Astrocyte (in vitro differentiated cells and primary cell): ENCODE measurements at places on chromosomes 7 and 10. TPM values are rescaled to one million over a fixed set of nuclear protein-coding genes. Genes with fewer than 3 reads are reported as not detected.

- DNase-seq = no peak
Observed at GRCh38 chr10:50614444-50615137, 9.2 kb downstream of the SGMS1 start.

DNA sequence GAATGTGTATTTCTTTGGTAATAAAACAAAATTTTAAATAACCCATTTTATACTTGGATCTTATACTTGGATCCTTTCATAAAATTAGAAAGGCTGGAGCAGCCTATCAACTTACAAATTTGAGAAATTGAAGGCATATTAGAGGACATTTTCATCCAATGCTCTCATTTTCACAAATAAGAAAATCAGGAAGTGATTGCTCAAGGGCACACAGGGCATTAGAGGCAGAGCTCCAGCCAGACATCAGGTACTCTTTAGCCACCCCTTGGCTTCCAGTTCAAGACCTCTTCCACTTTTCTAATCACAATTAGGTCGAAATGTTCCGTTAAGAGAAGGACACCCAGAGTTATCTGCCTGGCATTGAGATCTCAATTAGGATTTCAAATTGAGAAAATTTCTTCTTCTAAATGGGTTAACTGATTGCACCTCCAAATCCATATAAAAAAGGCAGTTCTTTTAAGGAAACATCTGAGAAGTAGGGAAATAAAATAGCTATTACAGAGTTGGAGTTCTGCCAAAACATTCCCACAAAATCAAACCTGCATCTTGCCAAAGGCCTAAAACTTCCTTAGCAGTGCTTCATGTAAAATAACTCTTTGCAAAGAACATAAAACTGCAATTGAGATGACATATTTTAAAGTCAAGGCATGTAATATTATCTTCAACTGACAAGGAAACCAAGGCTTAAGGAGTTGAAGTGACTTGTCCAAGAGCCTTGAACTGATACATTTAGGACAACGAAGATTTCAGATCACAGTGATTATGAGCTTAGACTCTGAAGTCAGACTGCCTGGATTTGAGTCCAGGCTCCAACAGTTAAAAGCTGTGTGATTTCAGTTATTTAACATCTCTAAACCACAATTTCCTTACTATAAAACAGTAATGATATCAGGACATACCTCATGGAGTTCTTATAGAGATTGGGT, 2.4 kb downstream of the ACTA2 start:
- DNase-seq = no peak

BRAT1 gene
- 18.7 and 19.7 TPM in 2 replicates for total RNA-seq

DNA sequence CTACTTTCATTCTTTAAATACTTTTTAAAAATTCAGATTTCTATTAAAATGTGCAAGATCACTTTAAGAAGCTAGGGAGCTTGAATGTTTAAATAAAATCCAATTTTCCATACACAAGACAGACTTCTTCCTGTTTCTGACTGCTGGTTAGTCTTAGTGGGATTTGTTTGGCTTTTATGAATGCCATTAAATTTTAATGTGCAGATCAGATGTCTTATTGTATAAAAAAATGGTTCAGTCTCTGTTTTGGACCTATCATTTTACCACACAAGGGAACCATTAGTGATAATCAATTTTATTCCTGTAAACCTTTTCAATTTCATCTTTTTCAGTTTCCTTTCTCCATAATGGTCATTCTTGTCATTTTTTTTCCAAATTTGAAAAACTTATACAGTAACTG, 63.2 kb downstream of the VCL start:
- DNase-seq = no peak

DNA sequence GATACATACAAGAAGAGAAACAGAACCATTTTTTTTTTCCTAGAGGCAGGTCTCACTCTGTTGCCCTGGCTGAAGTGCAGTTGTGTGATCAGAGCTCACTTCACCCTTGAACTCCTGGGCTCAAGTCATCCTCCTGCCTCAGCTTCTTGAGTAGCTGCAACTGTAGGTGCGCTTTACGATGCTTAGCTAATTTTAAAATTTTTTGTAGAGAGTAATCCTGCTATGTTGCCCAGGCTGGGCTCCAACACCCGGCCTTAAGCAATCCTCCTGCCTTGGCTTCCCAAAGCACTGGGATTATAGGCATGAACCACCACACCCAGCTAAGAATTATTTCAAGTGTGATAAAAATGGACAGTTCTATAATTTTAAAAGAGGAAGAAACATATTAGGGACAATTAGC, 5.6 kb upstream of the ZEB1 start:
- no peak for DNase-seq

DNA sequence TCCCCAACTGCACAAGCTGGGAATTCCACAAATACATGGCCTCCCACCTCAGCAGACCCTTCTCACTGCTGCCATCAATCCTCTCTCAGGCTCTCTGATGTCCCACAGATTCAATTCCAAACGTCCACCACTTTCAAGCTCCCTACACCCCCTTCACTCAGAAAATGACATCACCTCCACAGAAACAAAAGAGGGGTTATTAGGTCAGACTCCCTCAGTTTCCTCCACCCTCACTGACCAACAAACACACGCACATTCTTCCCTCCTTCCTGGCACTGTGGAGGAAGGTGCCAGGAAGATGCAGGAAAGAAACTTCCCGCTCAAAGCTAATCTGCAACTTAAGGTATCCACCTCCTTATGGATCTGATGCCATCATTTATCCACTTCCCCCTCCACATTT, 18.3 kb downstream of the ZNF438 start:
- DNase-seq = no peak

DNA sequence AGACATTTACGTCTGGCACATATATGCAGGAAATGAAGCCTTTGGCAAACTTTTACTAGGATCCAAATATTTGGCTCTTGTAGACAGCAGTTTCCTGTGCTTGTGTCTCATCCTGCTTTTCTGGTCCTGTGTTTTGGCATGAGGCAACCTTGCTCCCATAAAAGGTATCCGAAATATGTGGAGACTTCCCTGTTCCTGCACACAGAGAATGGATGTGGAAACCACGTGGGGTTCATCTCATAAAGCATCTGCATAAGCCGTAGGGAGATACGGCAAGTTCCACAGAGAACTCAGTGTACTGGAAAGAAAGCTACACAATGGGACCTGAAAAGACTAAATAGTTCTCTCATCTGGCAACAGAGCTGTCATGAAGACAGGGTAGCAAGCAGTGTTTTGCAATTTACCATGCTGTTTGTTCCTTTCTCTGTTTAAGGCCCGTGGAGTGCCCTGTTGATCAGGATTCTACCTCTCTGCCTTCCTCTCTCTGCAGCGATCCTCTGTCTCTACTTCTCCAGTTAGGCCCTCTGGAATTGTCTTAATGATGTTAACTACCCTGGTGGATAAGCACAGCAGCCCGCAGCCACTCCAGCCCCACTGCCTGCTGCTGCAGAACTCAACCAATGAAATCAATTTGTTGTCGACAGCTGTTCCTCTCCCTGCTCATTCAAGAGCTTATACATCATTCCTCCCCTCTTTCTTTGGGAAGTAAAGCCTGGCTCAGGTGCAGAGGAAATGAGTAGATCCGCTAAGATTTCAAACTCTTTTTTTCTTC, 293.6 kb downstream of the CSTF2T start:
- peak; percentile 56 for DNase-seq

PRSS37 gene
- not detected in 2 replicates for total RNA-seq

UFSP1 gene
- 2.7 and 3.3 TPM in 2 replicates for total RNA-seq

GRCh38 chr10:60252688-60253087, 137.0 kb downstream of the ANK3 start:
- no peak for DNase-seq

DNA sequence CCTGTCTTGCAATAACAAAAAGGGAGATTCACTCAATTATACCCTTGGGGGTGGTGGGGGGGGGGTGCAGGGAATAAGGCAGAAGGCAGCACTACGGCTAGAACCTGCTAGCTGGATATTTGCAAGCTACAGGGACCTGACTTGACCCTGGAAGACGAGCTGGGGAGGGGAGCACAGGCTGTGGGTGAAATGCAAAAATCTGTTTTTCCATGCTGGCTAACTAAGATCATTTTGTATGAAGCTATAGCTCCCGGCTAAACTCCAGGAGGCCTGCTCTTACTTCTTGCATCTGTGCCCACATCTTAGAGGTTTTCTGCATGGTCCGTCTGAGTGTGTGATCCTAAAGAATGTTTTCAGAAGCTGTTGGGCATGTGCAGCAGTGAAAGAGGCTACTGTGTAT, 106.6 kb downstream of the EBLN1 start:
- DNase-seq = no peak

GRCh38 chr7:158885624-158886023, 29.3 kb downstream of the DYNC2I1 start:
- DNase-seq = no peak

- no peak for DNase-seq
Observed at GRCh38 chr10:81136261-81136660, 598.6 kb downstream of the SH2D4B start.

DNA sequence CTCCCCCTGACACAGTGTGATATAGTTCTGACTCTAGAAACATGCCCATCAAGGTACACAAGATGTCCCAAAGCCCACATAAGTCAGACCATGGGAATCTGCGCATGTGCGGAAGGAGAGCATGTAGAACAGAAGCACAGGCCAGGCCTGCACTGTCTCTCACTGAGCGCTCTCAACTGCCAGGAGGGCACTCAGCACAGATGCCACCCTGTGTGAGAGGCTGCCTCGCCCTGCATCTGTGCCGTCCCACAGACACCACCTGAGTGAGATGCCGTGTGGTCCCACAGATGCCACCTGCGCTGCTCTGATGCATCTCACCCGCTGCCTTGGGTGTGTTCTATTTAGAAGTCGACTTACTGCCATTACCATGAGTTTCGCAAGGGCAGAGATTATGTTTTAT, 98.4 kb downstream of the VOPP1 start:
- no peak for DNase-seq

PPP1R9A gene
- 5.1 and 7.5 TPM in 2 replicates for total RNA-seq

PITX3 gene
- total RNA-seq = 1.6 and 1.7 TPM in 2 replicates

DNA sequence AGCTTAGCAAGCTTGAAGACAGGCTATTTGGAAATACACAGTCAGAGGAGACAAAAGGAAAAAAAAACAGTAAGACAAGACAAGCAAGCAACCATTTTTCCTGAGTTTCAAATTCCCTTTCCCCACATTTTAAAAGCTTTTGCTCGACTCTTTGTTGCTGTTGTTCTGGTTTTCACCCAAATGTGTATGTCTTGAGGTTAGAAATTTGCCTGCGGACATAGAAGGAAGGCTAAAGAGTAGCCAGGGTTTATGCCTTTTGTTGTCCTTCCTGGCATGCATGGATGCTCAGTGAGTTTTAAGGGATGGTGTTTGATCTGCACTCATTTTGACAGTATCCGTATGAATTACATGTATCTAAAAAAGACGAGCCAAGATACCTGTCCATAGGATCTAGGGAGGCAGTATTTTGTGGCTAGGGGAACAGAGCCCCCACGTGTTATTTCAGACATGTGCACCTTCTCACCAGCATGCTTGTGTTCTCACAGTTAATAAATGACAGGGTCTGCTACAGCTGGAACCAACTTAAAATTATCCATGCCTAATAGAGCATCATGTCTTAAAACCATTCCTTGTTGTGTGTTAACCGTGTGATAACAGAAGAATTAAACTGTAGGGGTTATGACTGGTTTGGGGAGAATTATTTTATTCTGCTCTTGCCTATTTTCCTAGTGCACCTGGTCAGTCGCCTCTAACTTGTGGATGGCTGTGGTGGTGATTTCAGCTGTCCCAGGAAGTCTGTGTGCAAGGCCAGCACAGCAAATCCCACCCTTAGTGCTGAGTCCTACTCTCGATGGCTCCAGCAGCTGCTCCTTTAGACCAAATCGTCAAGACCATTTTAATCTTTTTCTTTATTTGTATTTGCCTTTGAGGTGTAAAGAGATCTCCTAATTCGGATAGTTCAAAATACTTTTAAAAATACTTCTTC, 9.1 kb downstream of the WIPF3 start:
- no peak for DNase-seq

- peak; percentile 78 for DNase-seq
Observed at GRCh38 chr10:50326757-50327701, 75.7 kb upstream of the ASAH2 start.

SDHAF3 gene
- 10.8 and 12.7 TPM in 2 replicates for total RNA-seq

AKR1B15 gene
- not detected in 2 replicates for total RNA-seq

- peak; percentile 98 for DNase-seq
Observed at GRCh38 chr10:3754727-3755439, 30.1 kb downstream of the KLF6 start.

DNA sequence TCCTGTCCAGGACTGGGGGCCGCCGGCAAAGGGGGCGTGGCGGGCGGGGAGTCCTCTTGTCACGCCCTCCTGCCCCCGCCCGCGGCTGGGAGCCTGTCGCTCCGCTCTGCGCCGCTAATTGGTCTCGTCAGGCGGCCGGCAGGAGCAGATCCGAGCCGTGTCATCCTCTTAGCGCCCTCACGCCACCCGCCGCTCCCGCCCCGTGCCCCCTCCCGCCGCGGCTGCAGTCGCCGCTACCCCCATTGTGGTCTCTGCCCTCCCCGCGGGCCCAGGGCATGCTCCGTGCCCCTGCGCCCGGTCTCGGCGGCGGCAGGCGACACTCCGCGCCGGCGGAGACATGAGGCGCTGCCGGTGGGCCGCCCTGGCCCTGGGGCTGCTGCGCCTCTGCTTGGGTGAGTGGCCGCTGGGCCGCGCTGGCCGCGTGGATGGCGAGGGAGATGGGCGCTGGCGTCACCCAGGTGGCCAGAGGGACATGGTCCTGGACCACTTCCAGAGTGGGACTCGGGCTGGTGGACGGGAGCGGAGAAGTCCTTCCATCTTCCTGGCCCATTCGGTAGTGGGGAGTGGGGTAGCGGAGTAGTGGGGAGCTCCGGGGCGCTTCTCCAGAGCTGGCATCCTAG, at the start of gene CDHR1:
TSS of gene CDHR1 (plus strand) at position 114 of the 620 bp plus-strand sequence. CDS start at position 338, 224 bp downstream.
- DNase-seq = no peak

DNA sequence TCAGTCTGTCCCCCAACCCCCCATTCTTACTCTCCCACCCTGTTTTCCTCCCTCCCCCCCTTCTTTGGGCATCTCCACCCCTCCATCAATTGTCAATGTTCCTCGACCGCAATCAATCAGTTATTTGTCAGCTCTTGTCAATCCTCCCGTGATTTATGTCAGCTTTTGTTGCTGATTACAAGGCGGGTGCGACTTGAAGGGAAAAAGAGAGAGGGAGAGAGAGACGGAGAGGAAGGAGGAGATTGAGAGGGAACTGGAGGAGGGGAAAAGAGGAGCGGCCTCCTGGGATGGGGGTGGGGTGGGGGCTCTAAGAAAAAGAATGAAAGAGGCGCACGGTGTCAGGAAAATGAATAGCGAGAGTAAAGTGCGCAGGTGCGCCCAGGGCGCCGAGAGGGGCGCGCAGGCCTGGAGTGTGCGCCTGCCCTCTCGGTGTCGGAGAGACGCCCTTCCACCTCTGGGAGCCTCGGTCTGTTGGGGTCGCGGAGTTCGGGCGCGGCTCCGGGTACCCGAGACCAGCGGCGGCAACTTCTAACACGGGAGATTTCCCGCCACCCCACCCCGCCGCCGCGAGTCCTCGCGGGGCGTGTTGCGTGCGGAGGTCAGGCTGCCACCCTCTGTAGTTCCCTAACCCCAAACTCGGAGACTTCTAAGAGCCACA, 1.1 kb upstream of the ZNF503 start:
- no peak for DNase-seq

RBP3 gene
- not detected in 2 replicates for total RNA-seq

- DNase-seq = no peak
Observed at GRCh38 chr7:155011086-155011485, 8.2 kb upstream of the PAXIP1 start.

NPFFR1 gene
- total RNA-seq = not detected in 2 replicates

NEURL1 gene
- 1.4 and 1.5 TPM in 2 replicates for total RNA-seq
